ENCODE measurements at places on chromosomes 7 and 10. TPM values are rescaled to one million over a fixed set of nuclear protein-coding genes. Genes with fewer than 3 reads are reported as not detected.

DNA sequence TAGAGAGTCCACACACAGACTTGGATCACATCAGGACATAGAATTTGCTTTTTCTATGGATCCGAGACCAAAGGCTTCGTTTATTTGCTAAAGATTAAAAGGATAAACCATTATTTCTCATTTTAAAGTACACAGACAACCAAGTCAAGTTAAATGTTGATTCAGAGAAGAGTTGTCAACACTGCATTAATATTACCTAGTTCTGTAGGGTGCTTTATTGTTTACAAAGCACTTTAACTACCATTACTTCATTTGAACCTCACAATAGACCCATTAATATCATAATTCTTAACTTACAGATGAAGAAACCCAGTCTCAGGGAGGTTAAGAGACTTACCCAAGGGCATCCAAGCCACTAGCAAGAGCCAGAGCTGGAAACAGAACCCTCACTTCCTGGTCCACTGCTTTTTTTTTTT is 43.2 kb upstream of the GSAP start:
- no peak for DNase-seq

GRCh38 chr10:118054383-118054782 is 7.6 kb upstream of the RAB11FIP2 start:
- DNase-seq: no peak

- no peak for DNase-seq
Measured at GRCh38 chr10:90741926-90742565, 115.8 kb downstream of the HTR7 start.

- no peak for DNase-seq
Measured at GRCh38 chr10:33478675-33479125, 144.2 kb upstream of the NRP1 start.

GRCh38 chr7:50618281-50618680 is 53.1 kb upstream of the DDC start:
- DNase-seq: no peak

DNA sequence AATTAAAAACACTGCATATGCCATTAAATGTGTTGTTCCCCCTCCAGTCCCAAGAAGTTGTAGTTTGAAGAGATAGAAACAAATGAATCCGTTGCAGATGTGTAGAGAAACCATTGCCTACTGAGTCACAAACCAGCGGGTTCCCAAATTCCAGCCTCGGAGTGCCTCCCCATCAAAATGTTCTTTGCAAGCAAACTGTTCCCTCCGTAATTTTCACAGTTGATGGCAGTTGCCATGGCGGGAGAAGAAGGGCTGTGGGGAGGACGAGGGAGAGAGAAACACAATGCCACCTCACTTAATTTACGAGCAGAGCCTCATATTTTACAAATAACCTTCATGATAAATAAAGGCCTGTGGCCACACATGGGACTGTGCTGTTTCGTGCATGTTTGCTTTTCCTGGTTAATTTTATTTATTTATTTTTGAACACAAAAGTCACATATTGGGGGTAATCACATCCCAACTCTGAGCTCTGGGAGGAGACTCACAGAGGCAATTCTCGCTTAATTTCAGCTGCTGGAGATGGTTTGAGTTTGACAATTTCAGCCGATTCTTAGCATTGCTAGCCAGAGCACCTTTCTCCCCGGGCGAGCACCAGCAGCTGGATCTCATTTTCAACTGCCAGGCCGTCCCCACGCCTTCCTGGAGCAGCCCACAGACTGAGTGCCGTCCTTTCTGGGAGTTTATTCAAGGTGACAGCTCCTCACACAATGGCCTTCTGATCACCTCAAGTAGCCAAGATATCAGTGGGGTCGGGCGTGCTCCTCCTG is 1084.2 kb downstream of the KCNMA1 start:
- no peak for DNase-seq

DNA sequence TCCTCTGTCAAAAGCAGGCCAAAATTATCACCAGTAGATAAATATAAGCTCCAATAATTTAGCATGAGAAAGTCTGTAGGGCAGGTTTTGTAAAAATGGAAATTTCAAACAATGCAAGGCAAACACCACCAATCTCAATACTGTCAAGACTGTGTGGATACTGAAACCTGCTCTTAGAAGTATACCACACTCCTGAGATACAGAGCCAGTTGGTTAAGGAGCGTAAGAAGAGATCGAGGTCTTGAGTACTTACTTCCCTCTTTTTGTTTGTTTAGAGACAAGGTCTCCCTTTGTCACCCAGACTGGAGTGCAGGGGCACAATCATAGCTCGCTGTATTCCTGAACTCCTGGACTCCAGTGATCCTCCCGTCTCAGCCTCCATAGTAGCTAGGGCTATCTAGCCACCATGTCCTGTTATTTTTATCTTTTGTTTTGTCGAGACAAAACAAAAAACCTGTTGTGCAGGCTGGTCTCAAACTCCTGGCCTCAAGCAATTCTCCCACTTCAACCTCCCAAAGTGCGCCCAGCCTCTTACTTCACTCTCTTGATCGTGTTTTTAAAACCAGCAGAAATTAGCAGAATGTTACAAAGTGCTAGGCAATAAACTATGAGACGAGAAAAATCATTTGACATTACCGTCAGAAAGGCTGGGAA is 205.7 kb downstream of the PARD3 start:
- DNase-seq: no peak

DNA sequence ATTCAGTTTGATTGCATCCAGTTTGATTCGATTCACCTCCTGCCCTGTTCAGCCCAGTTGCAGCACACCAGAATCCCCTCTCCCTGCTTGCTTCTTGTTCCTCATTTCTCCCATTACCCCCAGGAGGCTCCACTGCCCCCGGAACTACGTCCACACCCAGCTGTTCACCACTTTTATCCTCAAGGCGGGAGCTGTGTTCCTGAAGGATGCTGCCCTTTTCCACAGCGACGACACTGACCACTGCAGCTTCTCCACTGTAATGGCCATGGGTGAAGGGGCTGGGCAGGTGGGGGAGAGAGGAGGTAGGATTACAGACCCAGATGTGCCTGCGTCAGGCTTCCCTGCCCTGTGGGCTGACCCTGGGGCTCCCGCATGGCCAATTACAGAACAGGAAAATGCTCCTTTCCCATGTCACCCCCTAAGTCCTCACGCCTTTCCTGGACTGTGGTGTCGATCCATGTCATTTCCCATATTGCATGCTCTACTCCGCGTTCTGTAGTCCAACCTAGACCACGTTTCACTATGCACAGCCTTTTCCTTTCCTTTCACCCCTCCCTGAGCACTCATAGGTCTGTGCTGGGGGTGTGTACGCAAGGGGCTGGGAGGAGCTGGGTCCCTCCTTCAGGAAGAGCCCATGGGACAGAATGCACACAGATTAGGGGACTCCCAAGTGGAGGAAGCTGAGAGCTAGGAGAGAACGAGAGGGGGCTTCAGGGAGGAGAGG is 8.2 kb downstream of the GHRHR start:
- DNase-seq: no peak

DNA sequence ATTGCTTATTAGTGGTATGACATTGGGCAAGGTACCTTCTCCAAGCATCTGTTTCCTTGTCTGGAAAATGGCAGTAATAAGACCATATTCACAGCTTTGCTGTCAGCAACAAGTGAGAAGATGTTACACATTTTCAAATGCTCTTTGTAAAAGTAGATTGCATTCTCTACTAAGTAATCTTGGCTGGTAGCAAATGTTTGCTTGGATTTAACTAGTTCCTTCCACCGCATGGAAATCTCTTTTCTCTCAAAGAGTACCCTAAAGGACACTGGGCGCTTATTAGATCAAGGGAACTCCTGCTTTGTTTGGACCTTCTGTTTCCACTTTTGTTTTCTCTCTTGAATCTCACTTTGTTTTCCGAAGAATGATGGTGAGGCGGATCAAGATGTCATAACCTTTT is 185.2 kb upstream of the BMPER start:
- no peak for DNase-seq

DNA sequence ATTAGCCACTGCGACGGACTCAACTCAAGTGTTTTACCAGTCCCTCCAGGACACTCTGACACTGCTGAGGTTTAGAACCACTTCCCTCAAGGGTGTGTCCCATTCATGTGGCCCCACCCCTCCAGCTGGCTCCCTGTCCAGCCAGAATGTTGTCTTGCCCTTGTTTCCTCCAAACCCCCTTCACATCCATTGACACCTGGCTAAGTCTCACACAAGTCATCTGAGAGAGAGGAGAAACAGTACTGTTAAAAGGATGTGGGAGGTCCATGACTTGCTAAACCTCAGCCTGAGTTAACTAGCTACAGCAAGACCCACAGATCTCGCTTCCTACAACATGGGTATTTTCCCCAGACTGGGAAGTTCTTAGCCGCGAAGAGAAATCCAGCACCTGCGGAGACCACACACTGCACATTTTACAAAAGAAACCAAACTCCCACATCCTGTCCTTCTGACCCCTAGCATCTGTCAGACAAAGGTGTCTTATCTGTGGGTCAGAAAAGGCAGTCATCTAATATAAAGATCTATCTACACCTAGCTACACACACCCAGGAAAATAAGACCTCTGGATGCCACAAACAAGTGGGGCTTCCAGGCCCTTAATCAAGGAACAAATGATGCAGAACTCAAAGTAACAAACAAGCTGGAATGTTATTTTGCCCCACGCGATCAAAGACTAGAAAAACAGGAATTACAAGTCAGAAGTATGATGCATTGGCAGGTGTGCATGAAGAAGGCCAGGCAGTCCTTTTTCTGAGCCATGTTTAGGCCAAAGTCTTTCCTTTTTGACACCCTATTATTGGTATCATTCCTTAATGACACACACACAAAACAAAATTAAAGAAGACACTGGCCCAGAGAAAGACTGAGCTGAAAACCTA is 13.9 kb downstream of the OSBPL3 start:
- DNase-seq: no peak

- no peak for DNase-seq
Measured at GRCh38 chr10:12186323-12186722, 9.4 kb downstream of the NUDT5 start.

DNA sequence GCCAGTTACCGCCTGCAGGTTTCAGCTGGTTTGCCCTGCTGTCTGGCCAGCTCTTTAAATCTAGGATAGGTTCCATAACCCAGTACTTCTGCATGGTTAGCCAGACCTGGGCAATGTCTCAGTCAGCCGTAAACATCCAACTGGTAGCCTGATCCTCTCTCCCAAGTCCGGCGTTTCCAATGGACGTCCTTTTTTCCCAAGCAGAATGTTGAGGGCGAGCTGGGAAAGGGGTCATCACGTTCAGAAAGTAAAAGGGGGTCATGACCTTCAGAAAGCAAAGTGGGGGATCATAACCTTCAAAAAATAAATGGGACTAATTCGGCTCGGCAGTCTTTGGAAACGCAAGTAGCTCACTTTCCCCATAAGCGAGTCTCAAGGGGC is 430 bp downstream of the PON3 start:
- no peak for DNase-seq

- DNase-seq: no peak
Measured at GRCh38 chr10:5744849-5745248, 60.2 kb downstream of the TASOR2 start.

GRCh38 chr7:88692493-88692892 is 67.0 kb upstream of the ZNF804B start:
- DNase-seq: no peak

- DNase-seq: no peak
Measured at GRCh38 chr10:35573796-35574195, 31.3 kb upstream of the GJD4 start.

DNA sequence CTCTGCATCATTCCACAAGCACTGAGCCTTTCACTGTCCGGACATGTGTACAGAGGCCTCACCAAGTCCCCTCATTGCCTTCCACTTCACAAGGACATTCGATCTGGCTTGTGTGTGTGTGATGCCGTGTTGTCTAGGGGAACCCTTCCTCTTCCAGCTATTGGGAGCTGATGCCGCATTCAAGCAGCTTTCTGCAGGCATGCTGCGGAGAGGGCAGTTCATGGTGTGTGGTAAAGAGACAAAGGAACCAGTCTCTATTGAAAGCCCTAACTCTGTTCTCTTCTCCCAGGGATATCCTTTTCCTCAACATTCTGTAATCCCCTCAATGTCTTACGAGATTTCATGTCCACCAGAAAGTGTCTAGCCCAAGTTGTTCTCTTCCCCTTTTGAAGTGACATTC is 141.6 kb downstream of the ALOX5 start:
- DNase-seq: no peak

DNA sequence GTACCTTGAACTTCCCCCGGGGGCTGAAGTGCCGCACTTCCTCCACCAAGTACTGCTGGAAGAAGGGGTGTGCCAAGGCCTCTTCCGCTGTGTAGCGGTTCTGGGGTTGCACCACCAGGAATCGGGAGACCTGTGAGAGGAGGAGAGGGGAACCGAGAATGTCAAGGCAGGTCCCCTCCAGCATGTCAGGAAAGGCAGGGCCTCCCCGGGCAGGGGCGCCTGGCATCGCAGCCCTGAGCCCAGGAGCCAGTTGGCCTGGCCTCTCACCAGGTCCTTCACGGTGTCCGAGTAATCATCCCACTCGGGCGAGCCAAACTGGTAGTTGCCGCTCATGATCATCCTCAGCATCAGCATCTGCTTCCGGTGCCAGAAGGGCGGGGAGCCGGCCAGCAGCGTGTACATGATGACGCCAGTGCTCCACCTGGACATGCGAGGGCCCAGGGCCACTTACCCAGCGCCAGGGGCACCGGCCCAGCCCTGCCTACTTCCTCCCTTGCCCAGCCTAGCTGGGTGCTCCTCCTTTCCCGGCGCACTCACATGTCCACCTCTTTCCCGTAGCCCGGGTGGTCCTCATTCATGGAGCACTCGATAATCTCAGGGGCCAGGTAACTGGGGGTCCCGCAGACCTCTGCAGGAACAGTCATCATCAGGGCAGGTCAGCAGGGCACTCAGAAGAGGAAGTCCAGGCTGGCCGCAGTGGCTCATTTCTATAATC is 11.0 kb downstream of the PHKG1 start:
- DNase-seq: no peak

GRCh38 chr10:27341001-27341400 is 100.4 kb upstream of the ACBD5 start:
- DNase-seq: no peak

DNA sequence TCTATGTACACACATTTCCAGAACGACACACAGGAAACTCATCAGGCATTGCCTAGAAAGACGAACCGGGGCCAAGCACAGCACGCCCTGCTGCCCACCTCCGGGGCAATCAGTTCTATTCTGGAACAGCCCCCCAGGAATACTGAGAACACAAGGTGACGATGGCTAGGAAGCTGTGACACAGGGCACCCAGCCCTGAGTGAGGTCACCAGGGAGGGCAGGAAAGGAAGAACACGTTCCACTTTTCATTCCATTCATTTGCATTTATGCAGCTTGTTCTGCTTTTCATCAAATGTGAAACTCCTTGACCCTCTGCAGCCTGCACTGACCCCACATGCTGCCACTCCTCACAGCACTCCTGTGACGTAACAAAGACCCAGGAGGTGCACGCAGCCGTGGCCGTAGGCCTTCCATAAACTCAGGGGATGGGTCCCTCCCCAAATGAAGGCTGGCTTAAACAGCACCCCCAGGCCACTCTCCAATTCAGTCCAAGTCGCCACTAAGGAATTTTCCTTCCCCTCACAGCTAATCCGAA is 28.9 kb downstream of the MAD1L1 start:
- no peak for DNase-seq

GRCh38 chr7:33719059-33719581 is 186.2 kb upstream of the BMPER start:
- no peak for DNase-seq

ZNF804B gene
- polyA plus RNA-seq: 0.23 TPM

TAS2R4 gene
- 6.1 TPM for polyA plus RNA-seq

TRA2A gene
- polyA plus RNA-seq: 123 TPM

VWA2 gene
- 2.4 TPM for polyA plus RNA-seq

ACTR3C gene
- 9.4 TPM for polyA plus RNA-seq

KAZALD1 gene
- 9.0 TPM for polyA plus RNA-seq

GPER1 gene
- polyA plus RNA-seq: 6.9 TPM

SLC13A1 gene
- 20.0 TPM for polyA plus RNA-seq

HOXA1 gene
- 2.6 TPM for polyA plus RNA-seq

TUBB8 gene
- polyA plus RNA-seq: 0.96 TPM
